ENCODE measurements at places on chromosomes 5 and 9.

DNA sequence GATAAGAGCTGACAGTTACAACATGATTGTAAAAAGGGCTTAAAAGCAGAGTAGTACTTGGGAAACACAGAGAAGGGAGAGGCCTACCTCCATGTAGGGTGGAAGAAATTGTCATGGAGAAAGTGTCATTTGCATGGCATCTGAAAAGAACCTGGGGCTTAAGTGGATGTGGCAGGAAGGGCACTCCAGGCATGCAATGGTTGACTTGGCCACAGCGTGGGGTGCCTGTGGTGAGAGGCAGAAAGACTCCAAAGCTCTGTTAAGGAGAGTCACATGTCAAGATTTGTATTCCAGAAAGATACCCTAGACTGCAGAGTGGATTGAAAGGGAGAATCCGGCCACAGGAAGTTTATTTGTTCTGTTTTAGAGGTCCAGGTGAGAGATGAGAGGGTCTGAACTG, 2.4 kb downstream of the POLR3G start:
- DNase-seq: no peak

DNA sequence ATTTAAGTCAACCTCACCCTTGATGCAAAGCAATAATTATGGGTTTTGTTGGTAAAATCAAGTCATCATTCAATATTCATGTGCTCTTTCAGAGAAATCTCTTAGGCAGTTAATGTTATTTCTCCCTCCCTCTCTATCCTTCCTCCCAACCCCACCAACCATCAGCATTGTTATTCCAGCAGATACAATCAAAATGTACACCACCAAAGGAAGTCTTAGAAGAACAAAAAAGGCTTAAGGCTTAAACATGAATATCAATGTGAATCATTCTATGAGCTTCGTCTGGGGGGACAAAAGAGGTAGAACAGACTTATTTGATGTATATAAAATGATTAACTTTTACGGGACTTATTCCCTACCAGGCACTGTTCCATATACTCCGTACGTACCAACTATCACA, 404.4 kb downstream of the ARHGEF28 start:
- DNase-seq: no peak

GRCh38 chr9:91158286-91158685, 203.4 kb downstream of the AUH start:
- DNase-seq: no peak

DNA sequence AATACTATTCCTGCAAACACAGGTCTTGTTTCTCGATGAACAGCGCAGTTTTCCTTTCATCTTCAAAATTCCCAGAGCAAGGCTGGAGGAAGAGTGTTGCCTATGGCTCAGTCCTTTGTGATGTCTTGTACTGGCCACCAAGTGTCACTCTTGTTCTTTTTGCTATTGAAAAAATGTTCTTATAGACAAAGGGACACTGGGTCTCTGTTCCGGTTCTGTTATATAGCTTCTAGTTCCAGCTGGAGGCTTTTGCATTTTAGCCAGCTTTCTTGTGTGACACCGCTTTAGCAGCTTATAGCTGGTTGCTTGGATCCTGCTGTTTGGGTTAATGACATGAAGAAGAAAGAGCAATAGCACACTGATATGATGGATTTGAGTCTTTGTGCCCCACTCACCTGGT, 343.7 kb upstream of the KCNN2 start:
- no peak for DNase-seq

GRCh38 chr5:98994611-98995010, 65.8 kb upstream of the CHD1 start:
- no peak for DNase-seq

GRCh38 chr9:122005597-122005996, 87.5 kb downstream of the TTLL11 start:
- no peak for DNase-seq

- DNase-seq: no peak
Measured at GRCh38 chr5:56078278-56079156, 83.8 kb upstream of the IL6ST start.

- no peak for DNase-seq
Measured at GRCh38 chr9:16461851-16462250, 408.6 kb downstream of the BNC2 start.

Measured in LoVo (cell line).